Activated naive CD4-positive, alpha-beta T cell treated with anti-CD3 and anti-CD28 coated beads for 36 hours (primary cell): ENCODE measurements at places on chromosomes 3 and 15.

DNA sequence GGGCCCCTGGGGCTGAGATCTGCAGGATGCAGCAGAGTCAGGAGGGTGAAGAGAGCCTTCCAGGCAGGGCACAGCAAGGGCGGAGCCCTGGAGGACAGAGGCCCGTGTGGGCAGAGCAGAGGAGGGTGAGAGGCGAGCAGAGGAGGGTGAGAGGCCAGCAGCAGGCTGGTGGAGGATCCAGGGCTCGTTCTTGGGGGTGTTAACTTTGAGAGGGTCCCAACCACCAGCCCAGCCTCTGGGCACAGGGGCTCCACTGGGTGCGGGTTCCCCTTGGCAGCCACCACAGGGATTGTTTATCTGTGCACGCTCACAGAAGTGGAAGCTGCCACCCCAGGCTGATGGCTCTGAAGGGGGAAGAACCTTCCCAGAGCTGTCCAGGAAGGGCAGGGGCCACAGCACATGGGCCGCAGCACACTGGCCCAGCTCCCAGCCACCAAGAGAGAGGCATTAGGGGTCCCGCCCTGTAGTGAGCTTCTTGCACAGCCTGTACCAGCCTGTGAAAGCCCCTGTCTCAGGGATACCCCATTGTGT is 9.3 kb upstream of the PLXND1 start:
- H3K27me3 ChIP-seq, result no peaks in the 10 kb centered on the region
- peaks cover 4% of the 10 kb centered on the region for H3K4me1 ChIP-seq

- no peak overlapping the region for H3K4me3 ChIP-seq
- no peaks in the 10 kb centered on the region for H3K4me1 ChIP-seq
- peaks cover 7% of the 10 kb centered on the region for H3K27me3 ChIP-seq
- no peak overlapping the region for H3K27ac ChIP-seq
- no peaks in the 10 kb centered on the region for H3K36me3 ChIP-seq
Measured at GRCh38 chr15:77722759-77723460, 90.2 kb upstream of the LINGO1 start.

DNA sequence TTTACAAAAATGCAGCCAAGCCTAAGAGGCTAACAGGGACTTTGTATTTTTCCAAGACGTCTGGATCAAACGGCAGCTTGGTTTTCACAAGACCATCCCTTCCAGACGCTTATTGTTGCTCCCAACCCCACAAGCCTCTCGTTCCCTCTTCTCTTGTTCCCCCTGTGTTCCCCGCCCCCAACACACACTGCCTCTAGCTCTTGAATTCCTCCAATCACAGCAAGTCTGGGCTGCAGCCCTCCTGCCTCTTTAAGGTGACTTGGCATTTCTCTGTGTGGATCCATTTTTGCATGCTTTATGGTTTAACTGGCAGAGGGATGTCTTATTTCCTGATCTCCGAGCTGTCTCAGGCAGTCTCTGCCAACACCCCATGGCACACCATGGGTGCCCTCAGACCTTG is 182.2 kb downstream of the ABHD5 start:
- H3K36me3 ChIP-seq, result no peaks in the 10 kb centered on the region
- H3K27ac ChIP-seq, result no peak overlapping the region
- no peaks in the 10 kb centered on the region for H3K4me1 ChIP-seq
- H3K4me3 ChIP-seq, result no peak overlapping the region
- H3K27me3 ChIP-seq, result peaks cover 24% of the 10 kb centered on the region

GRCh38 chr3:65636326-65636725 is 402.4 kb downstream of the MAGI1 start:
- no peak overlapping the region for H3K27ac ChIP-seq
- H3K4me3 ChIP-seq, result no peak overlapping the region
- no peaks in the 10 kb centered on the region for H3K36me3 ChIP-seq
- DNase-seq, result no peak

DNA sequence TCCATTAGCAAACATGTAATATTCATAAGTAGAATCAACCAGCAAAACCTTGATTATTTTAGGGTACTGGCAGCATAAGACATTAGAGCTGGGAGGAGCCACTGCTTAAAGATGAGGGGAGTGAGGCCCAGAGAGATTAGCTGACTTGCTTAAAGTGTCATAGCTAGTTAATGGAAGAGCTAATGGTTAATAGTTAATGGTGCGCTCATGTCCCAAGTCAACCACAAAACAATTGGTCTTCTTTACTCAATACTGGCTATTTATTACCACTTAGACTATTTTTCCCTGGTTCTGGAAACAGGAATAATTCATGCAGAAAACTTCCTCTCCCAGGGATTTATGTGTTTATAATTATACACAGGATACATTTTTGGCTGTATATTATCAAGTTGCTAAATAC is 33.1 kb downstream of the EIF4E3 start:
- H3K36me3 ChIP-seq, result peaks cover 2% of the 10 kb centered on the region
- DNase-seq, result no peak
- no peaks in the 10 kb centered on the region for H3K4me1 ChIP-seq
- H3K27me3 ChIP-seq, result no peaks in the 10 kb centered on the region
